Astrocyte of the hippocampus (primary cell): ENCODE measurements at places on chromosomes 7 and 10.
A peak's percentile ranks its signal among the peaks of the same experiment; 100 is the strongest.

- peak; percentile 65 for DNase-seq
These were observed 289.7 kb downstream of the PLXDC2 start for GRCh38 chr10:20105931-20106330.

GRCh38 chr10:48671914-48672595 is 12.6 kb upstream of the WDFY4 start:
- no peak for DNase-seq

DNA sequence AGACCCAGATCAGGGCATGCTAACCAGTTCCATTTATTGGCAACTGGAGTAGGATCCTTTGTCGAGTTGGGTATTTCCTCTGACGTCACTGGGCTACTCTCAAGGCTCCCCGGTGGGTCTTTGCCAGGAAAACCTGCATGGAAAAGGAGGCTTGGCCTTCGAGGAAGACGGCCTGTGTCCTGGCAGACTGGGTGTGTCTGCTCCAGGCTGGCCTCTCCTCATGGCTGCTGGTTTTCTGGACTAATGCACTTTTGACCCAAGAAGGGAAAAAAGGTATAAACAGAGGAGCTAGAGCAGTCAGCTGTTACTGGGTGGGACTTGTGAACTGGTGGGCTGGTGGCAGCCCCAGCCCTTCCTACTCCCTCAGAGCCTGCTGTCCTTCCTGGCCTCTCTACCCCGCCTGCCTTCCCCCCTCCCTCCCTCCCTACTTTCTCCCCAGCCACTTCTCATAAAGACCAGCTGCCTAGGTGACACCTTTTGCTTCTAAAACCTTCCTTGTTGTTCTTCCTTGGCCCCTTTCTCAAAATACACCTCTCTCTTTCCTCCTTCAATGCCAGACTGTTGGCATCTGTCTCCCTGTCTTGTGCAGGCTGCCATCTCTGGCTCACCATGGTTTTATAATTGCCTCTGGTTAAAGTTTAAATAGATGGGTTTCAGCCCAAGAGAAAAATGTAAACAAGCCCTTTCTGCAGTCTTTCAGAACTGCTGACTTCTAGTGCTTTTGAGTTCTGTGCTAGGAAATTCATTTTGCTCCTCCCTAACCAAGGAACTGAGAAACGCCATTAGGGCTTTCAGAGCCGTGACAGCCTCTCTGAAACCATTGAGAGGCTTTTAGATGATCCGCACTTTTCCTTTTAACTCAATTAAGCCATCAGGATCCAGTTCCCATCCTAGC is 101.8 kb upstream of the MKLN1 start:
- DNase-seq: peak; percentile 38

- no peak for DNase-seq
These were observed 120.0 kb downstream of the PDE1C start for GRCh38 chr7:31950091-31950755.

DNA sequence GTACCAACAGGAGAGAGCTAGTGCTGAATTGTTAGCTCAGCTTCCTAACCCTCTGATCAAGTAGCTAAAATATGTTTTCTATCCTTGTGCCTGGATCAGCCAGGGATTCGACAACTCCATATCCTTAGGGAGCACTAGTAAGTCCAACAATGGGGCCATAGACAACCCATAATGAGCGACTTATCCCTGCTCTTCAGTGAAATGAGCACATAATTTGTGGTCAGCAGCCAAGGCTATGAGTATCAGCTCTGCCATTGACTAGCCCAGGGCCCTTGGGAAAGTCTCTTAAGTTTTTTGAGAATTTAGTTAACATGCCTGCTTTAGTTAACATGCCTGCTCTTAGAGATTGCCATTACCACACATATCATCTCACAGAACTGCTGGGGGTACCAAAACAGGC is 39.3 kb downstream of the COL1A2 start:
- DNase-seq: no peak

GRCh38 chr10:91513598-91514424 is 103.7 kb downstream of the HECTD2 start:
- peak; percentile 14 for DNase-seq

DNA sequence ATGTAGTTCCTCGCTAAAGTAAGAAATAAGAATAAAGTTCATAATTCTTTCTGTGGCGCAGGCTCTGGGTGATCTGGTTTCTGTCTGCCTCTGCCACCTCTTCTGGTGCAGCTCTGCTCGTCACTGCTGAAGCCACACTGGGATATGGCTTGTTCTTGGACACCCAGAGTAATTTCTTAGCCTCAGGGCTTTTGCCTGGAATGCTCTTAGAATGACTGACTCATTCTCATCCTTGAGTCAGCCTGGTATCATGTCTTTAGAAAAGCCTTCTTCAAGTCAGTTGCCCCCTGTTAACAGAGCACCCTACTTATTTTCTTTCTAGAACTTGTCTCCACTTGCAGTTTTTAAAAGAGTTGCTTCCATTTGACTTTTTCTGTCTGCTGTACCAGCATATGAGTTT is 2.0 kb downstream of the ZSCAN25 start:
- DNase-seq: no peak
